GM23248 (cell line): ENCODE measurements at places on chromosomes 7 and 10.

GRCh38 chr7:5699467-5700384, 81.7 kb downstream of the RNF216 start:
- no peak for DNase-seq

DNA sequence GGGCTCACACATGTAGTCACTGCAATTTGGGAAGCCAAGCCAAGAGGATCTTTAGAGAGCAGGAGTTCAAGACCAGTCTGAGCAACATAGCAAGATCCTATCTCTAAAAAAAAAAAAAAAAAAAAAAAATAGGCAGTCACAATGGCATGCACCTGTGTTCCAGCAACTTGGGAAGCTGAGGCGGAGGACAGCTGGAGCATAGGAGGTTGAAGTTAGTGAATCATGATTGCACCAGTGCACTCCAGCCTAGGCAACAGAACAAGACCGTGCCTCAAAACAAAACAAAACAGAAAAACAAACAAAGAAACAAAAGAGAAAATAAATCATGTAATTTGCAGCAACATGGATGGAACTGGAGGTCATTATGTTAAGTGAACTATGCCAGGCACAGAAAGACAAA, 33.6 kb upstream of the BICC1 start:
- DNase-seq: no peak

DNA sequence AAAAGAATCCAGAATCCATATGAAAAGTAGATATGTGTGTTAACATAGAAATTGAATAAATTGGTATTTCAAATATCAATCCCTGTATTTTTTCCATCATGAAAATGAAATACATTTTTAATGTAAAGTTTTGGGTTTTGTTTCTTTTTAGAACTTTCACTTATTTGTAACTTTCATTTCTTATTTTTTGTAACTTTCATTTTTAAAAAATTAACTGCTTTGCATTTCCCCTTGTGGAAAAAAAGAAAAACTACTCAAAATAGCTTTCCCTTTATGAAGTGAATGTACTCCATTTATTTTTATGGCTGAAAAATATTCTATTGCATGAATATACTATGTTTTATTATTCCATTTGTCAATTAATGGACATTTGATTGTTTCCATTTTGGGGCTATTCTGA, 75.6 kb upstream of the SMNDC1 start:
- no peak for DNase-seq

- no peak for DNase-seq
These were observed 269.9 kb upstream of the PITRM1 start for GRCh38 chr10:3442451-3442990.

DNA sequence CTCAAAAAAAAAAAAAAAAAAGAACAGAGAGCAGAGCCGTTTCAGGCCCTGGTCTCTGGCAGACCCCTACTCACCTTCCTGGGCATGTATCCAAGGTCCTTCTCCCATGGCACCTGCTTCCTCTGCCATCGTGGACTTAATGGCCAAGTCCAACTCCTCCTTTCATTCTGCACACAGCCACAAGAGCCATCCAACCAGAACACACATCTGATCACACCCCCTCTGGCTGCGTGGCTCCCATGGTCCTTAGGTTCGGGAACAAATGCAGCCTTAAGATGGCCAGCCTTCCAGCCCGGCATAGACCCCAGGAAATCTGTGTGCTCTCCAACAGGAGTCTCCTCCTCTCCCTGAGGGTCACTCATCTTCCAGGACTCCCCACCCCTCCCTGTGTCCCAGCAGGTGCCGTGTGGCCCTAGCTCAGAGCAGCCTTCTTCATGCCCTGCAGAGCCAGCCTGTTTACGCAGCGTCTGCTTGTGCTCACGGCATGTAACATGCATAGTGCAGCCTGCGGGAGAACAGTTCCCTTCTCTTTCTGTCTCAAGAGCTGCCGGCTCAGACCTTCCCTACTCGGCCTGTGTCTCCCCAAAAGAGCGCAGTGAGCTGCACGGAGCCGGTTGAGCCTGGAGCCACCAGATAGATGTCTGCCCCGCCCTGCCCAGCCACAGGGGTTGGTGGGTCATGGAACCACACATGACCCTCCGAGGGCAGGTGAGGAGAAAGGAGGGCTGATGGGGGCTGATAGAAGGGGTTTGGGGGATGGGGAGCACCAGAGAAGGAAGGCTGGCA, 157.3 kb downstream of the NRF1 start:
- no peak for DNase-seq

- no peak for DNase-seq
These were observed 71.2 kb downstream of the SHH start for GRCh38 chr7:155741082-155741481.

GRCh38 chr7:12389089-12389700, 14.5 kb downstream of the VWDE start:
- DNase-seq: peak; percentile 77

DNA sequence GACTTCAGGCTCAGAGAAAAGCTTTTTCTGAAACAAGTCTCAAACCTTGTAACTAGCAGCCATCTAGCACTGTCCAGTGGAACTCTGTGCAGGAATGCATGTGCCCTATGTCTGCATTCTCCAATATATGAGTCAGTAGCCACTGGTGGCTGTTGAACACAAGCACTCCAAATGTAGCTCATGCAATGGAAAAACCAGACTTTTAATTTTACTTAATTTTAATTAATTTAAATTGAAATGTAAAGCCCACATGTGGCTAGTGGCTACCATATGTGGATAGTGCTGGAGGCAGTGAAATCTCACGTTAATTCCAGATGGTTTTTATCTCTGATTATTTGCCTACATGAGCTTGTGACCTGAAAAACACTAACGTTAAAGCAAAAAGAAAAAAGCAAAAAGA, 225.1 kb downstream of the GATA3 start:
- peak; percentile 20 for DNase-seq

GRCh38 chr7:17706275-17706674, 234.0 kb downstream of the SNX13 start:
- DNase-seq: peak; percentile 2

DNA sequence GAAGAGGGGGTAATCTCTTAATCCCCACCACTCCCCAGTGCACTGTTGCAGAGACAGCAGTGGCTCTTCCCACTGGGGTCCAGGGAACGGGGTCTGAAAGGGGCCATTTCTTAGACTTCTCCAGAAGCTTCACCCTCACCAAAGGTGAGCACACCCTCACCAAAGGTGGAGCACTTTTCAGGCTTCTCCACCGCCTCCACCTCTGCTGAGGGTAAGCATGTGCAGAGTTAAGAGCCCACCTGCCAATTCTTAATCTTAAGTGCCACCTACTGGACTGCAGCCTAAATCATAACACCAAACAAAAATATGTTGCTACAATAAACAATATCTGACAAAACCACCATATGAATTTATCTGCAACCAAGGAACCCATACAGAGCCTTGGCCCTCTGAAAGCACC, 27.0 kb downstream of the SNX13 start:
- no peak for DNase-seq

DNA sequence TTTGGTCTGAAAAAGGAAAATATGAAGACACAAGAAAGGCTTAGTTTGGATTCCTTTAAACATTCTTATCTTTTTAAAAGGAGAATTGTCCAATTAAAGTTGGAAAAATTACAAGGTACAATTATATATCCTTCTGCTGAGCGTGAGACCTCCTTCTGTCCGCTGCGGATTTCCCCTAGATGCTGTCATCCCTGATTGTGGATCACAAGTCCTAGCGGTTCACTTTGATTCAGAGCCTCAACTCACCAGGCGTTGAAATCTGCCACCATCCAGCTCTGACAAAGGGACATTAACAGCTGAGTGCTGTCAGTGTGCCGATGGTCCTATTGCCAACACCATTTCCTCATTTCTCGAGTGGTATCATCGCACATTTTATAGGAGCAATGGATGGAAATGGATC, 73.1 kb upstream of the PTER start:
- DNase-seq: no peak

DNA sequence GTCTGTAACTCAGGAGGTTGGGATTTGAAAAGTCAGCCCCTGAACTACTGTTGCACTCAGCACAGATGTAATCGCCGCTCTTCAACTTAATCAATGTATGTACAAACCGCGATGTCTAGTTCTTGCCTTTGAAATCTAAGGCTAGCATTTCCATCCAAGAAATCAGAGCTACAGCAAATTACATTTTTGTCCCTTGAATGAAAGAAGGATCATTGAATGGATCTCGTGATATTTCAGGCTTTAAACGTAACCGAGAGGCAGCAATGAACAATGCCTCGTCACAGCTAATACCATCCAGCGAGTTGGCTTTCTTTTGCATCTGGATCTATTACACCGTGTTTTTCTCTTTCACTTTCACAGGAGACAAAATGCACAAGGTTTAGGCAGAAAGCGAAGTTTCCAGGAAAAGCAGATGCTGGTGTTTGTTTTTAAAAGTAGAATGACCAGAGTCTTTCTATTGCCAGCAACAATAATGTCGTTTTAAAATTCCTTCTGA, 5.5 kb downstream of the SKIDA1 start:
- DNase-seq: peak; percentile 91

- DNase-seq: no peak
These were observed 96.7 kb upstream of the PDCD4 start for GRCh38 chr10:110775020-110775375.

DNA sequence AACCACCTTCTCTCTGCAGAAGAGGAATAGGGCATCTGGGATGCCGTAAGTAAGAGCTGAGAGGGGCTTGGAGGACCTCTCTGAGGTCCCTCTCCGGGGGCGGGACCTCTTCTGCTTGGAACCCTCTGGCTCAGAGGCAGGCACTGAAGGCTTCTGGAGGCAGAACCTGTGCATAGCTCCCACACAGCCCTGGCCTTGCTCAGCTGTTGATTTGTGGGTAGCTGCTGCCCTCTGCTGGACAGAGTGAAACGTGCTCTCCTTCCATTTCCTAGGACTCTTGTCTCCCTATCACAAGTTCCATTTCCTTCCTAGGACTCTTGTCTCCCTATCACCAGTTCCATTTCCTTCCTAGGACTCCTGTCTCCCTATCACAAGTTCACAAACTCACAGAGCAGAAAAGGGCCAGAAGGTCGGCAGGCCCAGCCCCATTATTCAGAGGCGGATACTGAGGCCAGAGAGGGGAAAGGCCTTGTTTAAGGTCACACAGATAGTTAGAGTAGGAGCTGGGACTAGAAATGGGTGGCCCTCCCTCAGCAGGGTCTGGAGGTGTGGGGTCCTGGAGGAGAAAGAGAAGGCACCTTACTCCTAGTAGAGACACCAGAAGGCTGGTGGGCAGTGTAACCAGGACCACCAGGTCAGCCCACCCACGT, 30.3 kb upstream of the GARS1 start:
- peak; percentile 82 for DNase-seq

DNA sequence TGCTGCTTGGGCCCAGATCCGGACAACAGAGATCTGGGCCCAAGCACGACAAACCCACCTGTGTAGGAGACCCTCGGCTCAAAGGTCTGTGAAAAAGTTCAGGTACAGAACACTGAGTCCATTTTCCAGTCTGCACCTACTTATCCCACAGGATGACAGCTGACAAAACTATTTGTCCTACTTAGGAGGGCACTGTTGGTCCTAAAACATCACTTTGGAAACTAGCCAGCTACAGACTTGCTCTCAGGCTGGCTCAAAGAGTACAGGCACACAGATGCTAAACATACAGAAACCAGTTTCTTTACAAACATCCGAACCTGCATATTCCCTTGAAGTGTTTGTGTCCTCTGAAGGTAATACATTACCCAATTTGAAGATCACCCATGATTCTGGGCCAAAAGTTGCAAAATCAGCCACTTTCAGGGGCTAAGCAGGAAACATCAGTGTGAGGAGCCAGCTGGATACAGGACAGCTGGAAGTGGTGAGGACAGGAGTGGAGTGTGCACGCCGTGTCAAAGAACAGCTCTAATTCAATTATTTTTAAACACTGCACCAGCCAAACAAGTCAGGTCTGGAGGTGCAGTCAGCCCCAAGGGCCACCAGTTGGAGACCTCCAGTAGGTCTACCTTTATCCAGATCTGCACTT, 88.5 kb downstream of the NOC3L start:
- peak; percentile 8 for DNase-seq

DNA sequence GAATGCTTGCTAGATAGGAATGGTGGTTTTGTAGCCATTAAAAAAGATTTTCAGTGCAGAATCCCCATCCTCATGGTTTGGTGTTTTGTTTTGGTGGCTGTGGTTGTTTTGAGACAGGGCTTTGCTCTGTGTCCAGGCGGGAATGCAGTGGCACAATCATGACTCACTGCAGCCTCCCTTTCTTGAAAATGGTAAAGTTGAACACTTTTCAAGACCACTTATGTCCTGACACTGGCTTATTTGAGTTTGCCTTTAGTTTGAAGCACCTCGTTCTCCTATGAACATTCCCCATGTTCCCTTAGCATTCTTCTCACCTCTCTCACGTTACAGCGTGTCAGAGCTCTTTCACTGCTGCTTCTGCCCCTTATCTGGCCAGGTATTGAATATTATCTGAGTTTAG, 140.1 kb downstream of the LRRC4 start:
- DNase-seq: no peak

- no peak for DNase-seq
These were observed 44.0 kb upstream of the COL1A2 start for GRCh38 chr7:94350734-94351133.

DNA sequence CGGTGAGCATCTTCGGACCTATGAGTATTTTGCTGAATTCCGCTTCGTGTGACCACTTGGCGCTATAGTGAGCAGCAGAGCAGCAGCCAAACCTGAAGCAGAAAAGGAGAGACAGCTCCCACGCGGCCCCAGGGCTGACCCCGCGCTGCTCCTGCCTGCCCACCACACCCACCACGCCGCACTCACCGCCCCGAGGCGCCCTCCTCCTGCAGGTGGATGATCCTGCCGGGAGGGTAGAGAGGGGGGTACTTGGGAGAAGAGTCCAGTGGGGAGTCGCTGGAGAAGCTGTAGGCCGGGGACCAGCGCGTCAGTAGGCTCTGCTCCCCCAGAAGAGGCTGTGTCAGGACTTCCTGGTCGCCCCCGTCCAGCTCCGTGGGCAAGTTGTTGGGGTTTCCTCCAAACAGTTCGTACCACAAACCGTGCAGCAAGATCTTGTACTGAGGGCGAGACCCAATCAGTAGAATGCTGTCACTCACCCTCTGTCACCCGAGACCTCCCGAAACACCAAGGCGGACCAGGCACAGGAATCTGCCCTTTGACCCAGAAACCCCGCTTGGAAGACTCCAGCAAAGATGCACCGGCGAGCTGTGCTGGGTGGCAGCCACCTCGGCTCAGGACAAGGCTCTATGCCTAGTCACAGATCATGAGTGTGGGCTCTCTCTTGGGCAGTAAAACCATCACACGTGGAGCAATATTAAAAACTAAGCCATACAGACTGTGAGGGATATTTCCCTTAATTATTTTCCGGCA, 37.6 kb downstream of the DAGLB start:
- DNase-seq: no peak

GRCh38 chr10:13776861-13777311, 190.1 kb downstream of the PRPF18 start:
- DNase-seq: peak; percentile 73

DNA sequence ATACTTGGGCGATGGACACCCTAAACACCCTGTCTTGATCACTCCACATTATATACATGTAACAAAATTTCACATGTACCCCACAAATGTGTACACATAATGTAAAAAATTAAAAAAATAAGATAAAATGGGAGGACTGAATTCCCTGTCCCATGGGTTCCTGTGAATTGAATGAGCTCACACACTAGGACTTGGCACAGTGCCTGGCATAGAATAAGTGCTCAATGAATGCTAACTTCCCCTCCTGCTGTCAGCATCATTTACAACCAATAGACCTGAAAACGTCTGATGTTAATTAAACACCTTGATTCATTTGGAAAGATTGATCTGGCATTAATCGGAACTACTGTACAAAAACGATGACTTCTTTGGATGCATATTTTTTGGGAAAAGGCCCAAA, 117.3 kb upstream of the ZNF438 start:
- DNase-seq: no peak
